ENCODE measurements at places on chromosomes 7 and 10. TPM values are rescaled to one million over a fixed set of nuclear protein-coding genes. Genes with fewer than 3 reads are reported as not detected.

HOXA5 gene
- 2.9 TPM for total RNA-seq

STOX1 gene
- total RNA-seq, result 2.9 TPM

DOCK4 gene
- 53.1 TPM for total RNA-seq

PTF1A gene
- not detected for total RNA-seq

MSMB gene
- not detected for total RNA-seq

PLCE1 gene
- total RNA-seq, result 4.1 TPM

MYH16 gene
- not detected for total RNA-seq

EBLN1 gene
- not detected for total RNA-seq

PON3 gene
- 5.1 TPM for total RNA-seq

PRPS1L1 gene
- total RNA-seq, result not detected

CHRM2 gene
- not detected for total RNA-seq

PNLIPRP1 gene
- not detected for total RNA-seq

PDZD7 gene
- total RNA-seq, result 1.5 TPM

ZP3 gene
- 20.0 TPM for total RNA-seq

CYP3A7 gene
- total RNA-seq, result not detected

DDC gene
- not detected for total RNA-seq
